ENCODE measurements at places on chromosomes 4 and X. TPM values are rescaled to one million over a fixed set of nuclear protein-coding genes. Genes with fewer than 3 reads are reported as not detected.

DNA sequence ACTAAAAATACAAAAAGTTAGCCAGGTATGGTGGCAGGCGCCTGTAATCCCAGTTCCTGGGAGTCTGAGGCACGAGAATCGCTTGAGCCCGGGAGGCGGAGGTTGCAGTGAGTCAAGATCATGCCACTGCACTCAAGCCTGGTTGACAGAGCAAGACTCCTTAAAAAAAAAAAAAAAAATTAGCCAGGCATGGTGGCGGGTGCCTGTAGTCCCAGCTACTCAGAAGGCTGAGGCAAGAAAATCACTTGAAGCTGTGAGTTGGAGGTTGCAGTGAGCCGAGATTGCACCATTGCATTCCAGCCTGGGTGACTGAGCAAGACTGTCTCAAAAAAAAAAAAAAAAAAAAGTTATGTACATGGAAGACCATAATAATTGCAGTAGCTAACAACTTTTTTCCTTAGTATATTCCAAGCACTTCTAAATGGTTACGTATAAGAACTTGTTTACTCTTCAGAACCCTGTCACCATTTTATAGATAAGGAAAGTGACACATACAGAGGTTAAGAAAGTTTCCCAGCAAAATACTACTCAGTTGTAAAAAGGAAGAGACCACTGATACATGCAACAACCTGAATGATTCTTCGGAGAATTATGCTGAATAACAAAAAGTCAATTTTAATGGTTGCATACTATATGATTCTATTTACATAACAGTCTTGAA, 24.5 kb downstream of the RUFY3 start:
- DNase-seq = no peak

- no peak for DNase-seq
These were observed 28.2 kb upstream of the PGK1 start for GRCh38 chrX:78075787-78076389.

GRCh38 chrX:41671082-41671481, 17.7 kb upstream of the GPR34 start:
- DNase-seq = no peak

GPC4 gene
- polyA plus RNA-seq = 124 TPM

GNRHR gene
- polyA plus RNA-seq = not detected

Measured in GM23338 (cell line).